ENCODE measurements at places on chromosomes 2 and 18.

DNA sequence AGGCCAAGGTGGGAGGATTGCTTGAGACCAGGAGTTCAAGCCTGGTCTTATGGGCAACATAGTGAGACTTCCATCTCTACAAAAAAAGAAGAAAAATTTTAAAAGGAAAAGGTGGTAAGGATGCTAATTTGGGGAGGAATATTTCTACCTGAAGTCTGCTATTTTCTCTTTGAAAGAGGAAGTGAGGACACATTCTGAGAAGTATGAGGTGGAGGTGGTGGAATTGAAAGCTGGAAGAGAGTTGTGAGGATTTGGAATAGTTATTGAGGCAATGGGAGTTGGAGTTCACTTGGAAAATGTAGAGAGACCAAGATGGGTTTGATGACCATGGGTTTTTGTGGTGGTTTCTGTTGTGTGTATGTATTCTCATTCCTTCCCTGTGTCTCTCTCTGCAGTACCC lies 29.3 kb downstream of the EML4 start:
- DNase-seq: no peak

DNA sequence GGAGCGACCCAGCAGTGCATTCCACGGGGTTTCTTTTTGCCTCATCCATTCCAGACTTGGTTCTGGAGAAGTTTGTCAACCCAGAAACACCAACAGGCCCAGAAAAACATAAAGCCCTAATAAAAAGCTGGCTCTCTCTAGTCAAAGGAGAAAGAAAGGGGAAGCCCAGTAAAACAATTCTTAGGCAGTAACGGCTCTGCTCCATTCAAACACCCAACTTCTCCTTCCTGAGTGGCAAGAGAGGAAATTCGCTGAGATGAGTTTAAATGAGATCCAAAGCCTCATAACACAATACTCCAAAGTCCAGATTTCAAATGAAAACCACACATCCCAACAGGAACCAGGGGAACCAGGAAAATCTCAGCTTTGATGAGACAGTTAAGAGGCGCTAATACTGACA lies 179.9 kb downstream of the RPIA start:
- DNase-seq: no peak

DNA sequence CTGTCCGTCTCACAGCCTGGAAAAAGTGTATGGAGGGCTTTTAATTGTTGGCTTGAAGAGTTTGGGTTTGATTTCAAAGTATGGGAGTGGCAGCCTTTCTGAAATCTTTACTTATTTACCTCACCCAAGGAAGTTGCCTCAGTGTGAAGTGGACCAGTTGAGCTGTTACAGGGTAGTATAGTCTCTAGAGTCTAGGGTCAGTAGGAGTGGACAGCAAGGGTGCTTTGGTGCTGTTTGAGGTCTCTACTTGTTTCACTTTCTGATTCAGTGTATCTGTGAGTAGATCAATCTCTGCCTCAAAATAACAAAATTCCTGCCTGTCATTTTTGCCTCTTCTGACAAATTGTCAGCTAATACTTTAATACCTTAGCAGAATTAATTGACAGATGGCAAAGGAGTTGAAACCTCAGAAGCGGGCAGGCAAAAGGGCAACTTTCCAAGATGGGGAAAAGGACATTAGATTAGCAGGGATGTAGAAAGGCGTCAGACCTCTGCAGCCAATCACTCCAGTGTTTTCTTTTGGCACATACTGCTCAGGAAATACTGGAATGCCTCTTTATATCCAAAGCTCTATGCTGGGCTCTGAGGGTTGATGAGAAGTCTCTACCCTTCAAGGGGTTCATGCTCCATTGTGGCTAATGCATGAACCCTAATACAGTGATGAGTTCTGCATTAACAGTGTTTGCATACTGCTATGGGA lies 5.9 kb downstream of the RIOK3 start:
- no peak for DNase-seq

DNA sequence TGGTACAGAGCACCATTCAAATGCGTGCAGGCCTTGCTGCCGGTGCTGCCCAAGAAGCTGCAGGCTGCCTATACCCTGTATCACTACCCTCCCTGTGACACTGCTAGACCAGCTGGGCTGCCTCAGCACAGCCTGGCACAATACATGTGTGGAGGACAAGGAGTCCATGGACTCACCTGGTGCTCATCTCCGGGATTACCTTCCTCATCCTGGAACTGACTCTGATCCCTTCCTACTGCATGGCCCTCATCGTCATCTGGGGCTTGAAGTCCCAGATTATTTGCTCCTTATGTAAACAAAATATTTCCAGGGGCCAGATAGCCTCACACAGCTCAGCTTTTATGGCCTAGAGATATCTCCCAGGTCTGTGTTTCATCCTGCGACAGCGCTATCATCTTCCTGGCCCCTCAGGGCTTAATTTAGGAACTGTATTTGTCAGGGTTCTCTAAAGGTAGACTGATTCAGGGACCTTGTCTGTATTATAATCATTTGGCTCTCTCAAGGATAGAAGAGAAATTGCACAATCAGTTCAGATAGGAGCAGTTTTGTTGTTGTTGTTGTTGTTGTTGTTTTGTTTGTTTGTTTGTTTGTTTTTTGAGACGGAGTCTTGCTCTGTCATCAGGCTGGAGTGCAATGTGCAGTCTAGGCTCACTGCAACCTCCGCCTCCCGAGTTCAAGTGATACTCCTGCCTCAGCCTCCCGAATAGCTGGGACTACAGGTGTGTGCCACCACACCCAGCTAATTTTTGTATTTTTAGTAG lies 42.9 kb downstream of the WDR75 start:
- no peak for DNase-seq

GRCh38 chr2:21866316-21866715 lies 742.5 kb downstream of the TDRD15 start:
- no peak for DNase-seq

- no peak for DNase-seq
These were observed 196.3 kb upstream of the CXCR4 start for GRCh38 chr2:136314240-136314639.

- no peak for DNase-seq
These were observed 44.9 kb upstream of the ID2 start for GRCh38 chr2:8636721-8637636.

DNA sequence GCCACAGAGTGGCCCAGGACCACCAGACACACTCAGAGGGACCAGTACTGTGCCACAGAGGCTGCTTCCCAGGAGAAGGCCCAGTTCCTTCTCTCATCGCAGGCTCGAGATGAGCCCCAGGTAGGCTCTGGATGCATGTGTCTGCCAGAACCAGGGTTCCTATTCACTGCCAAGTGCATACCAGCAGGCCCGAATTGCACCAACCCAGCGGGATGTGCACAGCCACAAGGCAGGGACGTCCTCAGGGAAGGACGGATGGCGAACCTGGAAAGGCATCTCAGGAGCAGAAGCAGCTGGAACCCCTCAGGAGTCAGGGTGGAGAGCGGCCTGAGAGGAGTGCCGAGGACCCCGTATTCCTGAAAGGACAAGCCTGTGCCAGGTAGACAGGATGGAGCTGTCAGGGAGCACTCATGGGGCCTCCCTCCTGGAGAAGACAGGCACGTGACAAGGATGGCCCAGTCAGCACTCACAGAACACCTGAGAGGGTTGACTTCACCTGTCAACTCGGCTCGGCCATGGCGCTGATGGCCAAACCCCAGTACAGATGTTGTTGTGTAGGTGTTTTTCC lies 73.7 kb downstream of the PTGR3 start:
- DNase-seq: no peak

- no peak for DNase-seq
These were observed 77.8 kb upstream of the STON1 start for GRCh38 chr2:48452108-48452507.

- no peak for DNase-seq
These were observed 56.6 kb upstream of the SLC1A4 start for GRCh38 chr2:64932371-64933216.

- no peak for DNase-seq
These were observed 18.1 kb downstream of the ZNF516 start for GRCh38 chr18:76476665-76477561.

GRCh38 chr18:26840965-26841364 lies 24.5 kb downstream of the AQP4 start:
- DNase-seq: no peak

DNA sequence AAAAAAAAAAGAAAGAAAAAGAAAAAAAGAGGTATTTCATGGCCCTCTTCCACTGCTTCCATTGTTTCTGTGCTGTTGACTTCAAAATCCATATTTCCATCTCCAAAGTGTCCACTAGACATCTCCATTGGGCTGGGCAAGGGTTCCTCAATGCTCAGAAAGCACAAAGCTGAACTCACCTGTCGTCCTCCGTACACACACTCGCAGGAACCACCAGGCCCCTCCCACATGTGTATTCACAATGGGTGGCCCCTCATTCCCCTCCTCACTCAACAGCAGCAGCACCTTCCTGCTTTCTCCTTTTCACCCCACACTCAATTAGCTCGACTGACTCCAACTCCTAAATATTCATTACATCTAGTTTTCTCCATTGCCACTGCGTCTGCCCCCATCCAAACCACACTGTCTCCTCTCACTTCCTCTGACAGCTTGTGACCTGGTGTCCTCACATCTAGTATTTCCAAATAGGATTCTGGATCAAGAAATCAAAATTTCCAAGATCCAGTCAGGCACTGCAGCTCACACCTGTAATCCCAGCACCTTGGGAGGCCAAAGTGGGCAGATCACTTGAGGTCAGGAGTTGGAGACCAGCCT lies 25.2 kb downstream of the OSBPL1A start:
- DNase-seq: no peak

DNA sequence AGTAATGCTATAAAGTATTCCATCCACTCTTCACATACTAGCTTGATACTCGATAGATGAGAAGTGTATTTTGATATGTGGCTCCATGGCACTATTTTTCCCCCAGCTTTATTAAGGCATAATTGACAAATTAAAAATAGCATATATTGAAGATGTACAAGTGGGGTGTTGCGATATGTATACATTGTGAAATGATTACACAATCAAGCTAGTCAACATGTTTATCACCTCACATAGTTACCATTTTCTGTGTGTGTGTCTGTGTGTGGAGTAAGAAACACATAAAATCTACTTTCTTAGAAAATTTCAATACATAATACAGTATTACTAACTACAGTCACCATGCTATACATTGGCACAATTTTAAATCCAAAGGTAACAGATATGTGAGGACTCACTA lies 82.5 kb upstream of the MYT1L start:
- no peak for DNase-seq

DNA sequence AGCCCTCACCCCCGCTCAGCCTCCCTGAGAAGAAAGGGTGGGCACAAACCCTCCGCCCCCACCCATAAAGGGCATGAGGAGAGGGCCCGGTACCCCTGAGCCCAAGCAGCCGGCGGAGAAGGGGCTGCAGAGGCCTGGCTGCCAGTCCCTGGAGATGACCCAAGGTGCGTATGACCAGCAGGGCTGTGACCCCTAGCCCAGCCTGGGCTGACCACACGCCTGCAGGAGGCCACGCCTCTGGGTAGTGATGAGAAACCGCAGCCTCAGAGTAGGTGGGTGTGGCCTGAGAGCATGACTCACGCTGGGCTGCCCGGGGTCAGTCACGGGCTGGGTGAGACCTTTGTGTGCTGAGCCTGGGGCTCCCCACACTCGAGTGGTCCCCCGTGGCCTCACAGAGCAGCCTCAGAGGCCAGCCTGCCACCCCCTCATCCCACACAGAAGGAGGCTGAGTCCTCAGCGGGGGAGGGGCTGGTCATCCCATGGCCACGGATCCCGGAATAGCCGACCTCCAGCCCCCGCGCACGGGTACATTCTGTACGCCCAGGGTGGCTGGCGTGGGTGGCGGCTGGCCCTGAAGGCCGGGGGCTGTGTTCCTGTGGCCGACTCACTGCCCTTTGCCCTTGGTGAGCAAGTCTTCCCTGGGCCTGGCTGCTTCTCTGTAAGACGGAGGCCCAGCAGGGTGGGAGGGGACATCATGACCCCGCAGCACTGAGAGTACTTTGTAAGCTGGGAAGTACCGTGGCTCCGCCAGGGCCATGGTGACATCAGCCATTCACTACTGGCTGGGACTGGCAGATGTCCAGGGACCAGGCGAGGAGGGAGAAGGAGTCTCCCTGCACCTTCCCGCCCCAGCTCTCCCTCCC lies 110.8 kb upstream of the OTOS start:
- DNase-seq: no peak

GRCh38 chr2:15766303-15766861 lies 174.0 kb upstream of the MYCN start:
- no peak for DNase-seq

GRCh38 chr18:44805643-44806042 lies 125.0 kb downstream of the SETBP1 start:
- DNase-seq: no peak

DNA sequence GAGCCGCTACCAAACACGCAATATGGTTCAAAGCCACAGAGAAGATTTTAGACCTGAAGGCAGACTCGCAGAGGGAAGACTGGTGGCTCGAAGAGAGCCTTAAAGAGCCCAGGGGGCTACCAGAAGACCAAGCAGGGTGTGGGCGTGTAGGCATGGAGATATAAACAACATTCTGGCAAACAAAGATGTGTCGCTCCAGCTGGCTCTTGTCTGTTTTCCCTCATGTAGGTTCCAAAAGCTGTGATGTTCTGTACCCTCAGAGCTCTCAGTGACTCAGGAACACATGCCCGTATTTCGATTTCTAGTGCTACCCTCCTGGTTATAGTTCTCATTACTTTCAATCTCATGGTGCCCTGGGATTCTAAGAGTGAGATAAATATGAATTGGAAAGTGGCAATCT lies 44.5 kb downstream of the DOCK10 start:
- no peak for DNase-seq

DNA sequence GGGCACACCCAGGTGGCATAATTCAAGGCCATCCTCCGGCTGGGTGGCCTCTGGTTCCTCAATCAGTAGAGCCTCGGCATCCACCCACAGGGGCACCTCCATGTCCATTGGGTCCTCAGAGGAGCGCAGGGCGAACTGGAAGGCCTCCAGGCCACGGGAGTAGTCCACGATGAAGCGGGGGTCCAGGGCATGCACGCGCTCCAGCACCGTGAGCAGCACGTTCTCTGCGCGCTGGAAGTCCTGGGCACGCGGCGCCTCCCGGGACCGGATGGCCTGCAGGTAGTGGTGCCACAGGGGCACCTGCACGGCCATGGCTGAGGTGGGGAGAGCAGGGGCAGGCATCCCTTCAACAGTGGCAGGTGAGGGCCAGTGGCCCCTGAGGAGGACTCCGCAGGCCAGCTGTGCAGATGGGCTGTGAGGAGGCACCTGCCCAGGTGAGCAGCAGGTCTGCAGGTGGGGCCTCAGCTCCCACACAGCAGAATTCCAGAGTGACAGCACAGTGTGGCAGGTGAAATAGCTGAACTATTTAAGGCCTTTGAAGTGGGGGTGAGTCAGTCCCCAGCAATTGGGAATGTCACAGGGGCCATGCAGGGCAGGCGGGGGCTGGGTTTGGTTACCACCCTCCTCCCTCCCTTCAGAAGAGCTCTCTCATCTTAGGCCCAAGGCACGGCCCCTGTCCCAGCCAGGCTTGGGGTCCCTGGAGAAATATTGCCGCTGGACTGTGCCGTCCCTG lies at the start of gene MAB21L4:
Gene MAB21L4 (minus strand): TSS at position 501 of the 733 bp plus-strand sequence. CDS start 159 bp downstream, at position 342.
- no peak for DNase-seq

- DNase-seq: peak; percentile 18
These were observed 57.9 kb upstream of the EPAS1 start for GRCh38 chr2:46239175-46239846.

GRCh38 chr2:168130346-168130745 lies 117.0 kb downstream of the STK39 start:
- DNase-seq: no peak

- DNase-seq: no peak
These were observed 75.3 kb upstream of the DLX2 start for GRCh38 chr2:172177996-172178395.

- no peak for DNase-seq
These were observed 69.8 kb downstream of the CERS6 start for GRCh38 chr2:168525716-168526446.

- no peak for DNase-seq
These were observed 7.0 kb downstream of the TIMM21 start for GRCh38 chr18:74155276-74155675.

Measured in stimulated activated naive CD8-positive, alpha-beta T cell treated with anti-CD3 and anti-CD28 coated beads, Interleukin-15, amount 100 ng/mL, for 72 hours (primary cell).